Stimulated activated CD8-positive, alpha-beta memory T cell treated with anti-CD3 and anti-CD28 coated beads, Interleukin-7, amount 100 ng/mL, for 1 hour (primary cell): ENCODE measurements at places on chromosomes 7 and 10.

- DNase-seq, result no peak
Observed at GRCh38 chr7:2460188-2460587, 16.0 kb downstream of the GRIFIN start.

DNA sequence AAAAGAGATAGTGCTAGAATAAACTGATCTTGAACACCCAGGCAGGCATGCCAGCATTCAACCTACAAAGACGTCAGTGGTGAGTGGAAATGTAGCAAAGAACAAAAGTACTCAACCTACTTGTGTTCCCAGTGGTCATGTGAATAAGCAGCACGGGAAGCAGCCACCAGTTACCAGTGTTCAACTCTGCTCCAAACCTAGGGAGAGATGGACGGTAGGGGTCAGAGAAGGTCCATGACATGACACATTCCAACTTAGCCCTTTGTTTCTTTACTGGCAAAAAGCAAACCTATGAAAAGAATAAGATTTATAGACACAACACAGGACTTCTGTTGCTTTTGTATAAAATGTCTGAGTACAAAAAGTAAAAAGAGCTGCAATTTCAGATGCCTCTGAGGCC lies 511.4 kb downstream of the XPNPEP1 start:
- DNase-seq, result no peak

DNA sequence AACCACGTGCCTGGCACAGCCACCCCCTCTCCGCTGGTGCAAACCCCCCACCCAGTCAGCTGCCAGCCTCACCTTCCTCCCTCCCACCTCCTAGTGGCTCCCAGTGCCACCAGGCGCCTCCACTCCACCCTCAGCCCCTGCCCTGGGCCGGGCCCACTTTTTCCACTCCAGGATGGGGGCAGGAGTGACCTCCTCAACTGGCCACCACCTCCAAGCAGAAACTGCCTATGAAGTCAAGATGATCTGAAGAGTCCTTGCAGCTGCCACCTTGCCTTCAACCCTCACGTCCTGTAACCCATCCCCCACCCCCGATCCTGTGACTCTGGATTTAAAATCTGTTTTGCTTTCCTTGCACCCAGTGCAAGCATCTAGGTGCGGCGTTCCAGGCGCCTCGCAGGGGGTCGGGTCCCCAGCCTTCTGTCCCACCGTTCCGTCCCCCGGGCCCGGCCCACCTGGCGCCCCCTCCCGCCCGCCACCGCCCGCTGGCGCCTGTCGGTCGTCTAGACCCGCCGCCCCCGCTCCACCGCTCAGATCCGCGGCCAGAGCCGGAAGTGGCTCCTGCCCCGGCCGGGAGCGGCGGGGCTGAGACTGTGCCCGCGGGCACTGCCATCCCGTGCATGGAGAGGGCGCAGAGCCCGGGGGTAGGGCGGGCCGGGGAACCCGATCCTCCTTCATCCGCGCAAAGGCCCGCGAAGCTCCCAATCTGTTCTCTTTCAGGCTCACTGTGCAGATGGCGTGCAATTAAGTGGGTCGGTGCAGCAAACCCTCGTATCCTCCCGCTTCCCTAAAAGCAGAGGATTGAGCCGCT lies 51.2 kb upstream of the GTF2I start:
- DNase-seq, result no peak

- no peak for DNase-seq
Observed at GRCh38 chr10:69319841-69320316, 41.6 kb downstream of the HK1 start.

GRCh38 chr7:70700055-70700940 lies 431.6 kb upstream of the GALNT17 start:
- no peak for DNase-seq

DNA sequence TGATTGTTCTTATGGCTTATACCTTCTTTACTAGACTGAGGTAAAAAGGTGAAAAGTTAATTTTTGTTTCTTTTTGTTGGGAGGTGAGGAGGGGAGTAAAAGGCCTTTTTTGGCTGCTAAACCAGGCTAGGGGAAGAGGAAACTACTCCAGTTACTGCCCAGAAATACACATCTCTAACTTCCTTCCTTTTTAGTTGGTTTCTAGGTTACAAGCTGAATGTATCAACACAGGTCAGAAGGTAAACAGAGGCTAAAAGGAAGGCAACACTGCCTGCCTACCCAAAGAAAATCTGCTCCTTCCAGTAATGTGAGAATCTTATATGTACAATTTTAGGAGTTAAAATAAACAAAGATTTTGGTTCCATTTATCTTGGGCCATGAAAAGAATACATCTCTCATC lies 140.4 kb downstream of the NRBF2 start:
- no peak for DNase-seq
